ENCODE measurements at places on chromosomes 6 and 20.
A peak's percentile ranks its signal among the peaks of the same experiment; 100 is the strongest.

DNA sequence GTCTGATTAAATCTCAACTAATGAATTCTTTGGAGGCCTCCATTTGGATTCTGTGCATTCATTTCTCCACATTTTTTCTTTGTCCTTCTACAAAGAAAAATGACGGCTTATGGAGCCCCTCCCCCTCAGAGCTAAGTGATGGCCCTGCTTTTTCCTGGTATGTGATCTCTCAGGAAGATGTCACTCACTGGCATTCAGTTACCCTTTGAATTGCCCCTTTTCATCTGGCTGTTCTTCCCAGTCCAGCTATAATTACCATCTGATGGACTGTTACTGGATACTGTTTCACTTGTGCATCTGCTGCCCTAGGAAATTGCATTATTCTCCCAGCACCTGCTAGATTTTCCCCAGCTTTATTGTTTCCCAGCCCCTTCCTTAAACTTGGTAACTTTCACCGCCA lies 151.9 kb downstream of the CFAP61 start:
- no peak for DNase-seq

DNA sequence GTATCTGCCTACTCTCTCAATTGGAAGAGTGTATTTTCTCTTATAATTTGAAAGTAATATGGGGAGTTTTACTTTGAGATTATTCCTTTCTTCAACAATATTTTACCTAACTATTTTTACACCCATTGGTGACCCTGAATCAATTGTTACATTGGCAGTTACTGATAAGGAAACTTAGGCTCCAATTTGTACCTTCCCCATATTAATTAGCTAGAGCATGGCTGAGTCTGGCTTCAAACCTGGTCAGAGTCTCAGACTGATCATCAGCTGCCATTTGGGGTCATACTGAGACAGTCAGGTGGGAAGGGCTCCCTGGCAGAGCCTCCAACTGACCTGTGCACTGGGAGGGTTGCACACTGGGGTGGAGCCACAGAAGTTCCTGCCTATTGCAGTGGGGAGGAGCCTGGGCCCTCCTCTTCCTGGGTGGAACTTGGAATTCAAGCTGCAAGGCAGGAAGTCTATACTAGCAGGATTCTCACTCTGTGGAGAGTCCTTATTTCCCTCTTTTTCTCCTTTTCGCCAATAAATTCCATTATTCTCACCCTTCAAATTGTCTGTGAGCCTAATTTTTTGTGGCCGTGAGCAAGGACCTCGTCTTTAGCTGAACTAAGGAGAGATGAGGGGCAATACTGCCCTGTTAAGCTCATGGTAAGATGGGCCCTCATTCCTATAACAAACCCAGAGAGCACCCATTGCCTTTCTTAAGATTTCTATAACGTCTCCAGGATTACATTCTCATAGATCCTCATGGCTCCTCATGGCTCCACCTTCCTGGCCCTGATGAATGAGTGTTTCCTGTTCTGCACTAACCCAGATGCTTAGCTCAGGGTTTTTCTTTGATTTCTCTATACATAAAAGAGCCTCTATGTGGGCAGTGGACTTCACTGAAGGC lies 285.1 kb downstream of the ADGB start:
- no peak for DNase-seq

DNA sequence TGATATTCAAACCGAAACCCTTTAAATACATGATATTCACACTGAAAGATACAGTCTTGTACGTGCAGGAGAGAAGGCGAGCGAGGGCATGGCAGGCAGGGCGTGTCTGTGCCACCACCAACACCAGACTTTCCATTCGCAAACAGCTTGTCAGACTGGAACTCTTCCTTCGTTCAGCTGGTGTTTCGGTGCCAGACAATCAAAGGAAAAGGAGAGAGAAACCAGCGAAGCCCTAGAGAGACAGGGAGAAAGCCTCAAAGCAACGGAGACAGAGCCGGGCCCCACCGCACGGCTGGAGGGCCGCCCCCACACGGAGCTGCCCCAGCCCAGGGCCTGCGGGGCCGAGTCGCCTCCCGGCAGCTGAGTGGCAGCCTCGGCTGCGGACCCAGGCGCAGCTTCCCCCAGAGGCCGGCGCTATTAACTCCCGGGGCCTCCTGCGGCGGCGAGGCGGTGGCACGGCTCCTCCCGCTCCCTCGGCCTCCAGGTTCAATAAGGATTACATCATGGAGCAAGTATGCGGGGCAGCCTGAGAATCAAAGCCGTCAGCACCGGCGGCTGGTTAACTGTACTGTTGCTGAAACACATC lies 32.1 kb upstream of the NR2E1 start:
- DNase-seq: peak; percentile 85

- DNase-seq: peak; percentile 99
These were observed 302.7 kb upstream of the ZFP64 start for GRCh38 chr20:52494244-52494643.

DNA sequence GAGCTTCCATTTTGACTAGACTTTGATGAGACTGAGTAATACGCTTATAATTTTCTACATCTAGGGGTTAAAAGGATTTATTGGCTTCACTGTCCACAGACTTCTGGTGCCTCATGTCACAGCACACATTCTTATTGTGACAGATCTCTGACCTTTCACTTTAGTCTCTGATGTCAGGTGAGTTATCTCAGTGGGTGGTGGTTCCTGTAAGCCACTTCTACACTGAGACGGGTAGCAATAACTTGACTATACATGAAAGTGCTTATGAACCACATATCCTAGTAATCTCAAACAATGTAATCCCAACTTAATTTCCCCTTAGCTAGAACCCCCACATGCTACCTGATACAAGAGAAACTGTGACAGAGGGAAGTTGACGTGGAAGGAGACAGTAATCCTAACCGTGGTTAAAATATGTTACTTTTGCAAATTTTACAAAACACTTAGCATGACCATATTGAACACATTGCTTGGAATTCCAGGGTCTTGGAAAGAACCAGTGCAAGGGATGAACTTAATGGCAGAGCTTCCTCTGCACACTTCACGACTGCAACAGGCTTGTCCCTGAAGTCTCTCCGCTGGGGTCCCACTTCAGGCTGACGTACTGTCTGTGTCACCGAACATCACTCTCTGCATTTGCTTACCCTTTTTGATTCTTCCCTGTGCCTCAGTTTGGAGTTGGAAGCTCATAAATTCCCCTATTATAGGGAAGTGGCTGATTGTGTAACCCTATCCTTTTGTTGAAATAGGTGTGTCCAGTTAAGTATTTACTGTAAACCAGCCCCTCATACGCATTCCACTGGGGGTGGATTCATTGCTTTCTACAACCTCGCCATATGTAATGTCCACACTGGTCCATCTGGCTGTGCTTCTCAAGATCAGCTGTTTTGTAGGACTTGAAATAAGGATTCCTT lies 6.4 kb upstream of the TRIM40 start:
- no peak for DNase-seq

DNA sequence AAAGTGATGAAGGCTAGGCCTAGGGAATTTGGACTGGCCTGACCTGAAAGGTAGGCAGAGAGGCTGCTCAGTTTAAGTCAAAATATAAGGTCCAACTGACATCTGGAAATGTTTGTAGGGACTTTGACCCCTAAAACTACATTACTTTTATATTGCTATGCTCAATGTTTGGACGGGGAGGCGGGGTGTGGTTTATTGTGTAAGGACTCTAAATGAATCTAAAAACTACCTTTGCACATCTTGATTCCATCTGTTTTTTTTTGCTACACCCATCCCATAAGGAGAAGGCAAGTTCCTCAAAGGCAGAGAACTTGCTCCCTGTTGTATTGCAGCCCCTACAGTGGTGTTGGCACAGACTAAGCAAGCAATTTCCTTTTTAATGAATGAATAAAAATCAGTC lies 227.1 kb downstream of the HACE1 start:
- no peak for DNase-seq

GRCh38 chr6:124054034-124054433 lies 250.4 kb downstream of the NKAIN2 start:
- no peak for DNase-seq

DNA sequence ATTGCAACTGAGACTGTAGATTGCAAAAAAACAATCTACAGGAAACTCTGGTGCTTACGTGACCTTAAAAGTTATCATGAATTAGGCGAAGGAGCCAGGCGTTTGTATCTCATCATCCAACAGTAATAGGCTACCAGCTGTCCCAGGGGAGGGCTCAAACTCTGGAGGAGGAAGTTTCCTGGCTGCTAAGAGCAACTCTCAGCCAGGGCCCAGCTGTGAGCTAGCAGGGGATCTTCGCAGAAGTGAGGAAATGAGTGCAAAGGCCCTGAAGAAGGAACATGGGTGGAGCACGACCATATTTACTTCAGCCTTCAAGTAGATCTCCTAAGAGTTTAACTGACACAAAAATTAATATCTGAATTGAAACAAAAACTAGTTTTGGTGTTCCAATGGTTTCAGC lies 686.9 kb upstream of the MAP3K7 start:
- DNase-seq: no peak

GRCh38 chr6:68458447-68458846 lies 176.6 kb upstream of the ADGRB3 start:
- no peak for DNase-seq

GRCh38 chr6:98842342-98843180 lies 8.2 kb downstream of the POU3F2 start:
- no peak for DNase-seq

DNA sequence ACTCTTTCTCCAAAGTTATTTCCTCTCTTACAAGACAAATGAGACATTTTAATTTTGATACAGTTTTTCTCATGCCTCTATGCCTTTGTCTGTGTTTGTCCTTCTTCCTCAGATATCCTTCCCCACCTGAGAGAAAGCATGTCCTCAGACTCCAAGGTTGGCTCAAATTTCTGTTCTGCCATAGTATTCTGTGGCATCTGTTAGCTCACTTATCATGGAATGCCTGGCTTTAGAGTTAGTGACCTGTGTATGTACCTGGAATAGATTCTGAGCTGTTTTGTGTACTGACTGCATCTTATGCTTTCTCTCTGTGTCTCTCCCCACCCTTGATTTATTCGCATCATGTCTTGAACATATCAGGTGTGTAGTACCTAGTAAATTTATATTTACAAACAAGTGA lies 90.0 kb downstream of the CENPW start:
- DNase-seq: no peak

GRCh38 chr6:111925296-111925695 lies 52.0 kb upstream of the FYN start:
- peak; percentile 92 for DNase-seq

DNA sequence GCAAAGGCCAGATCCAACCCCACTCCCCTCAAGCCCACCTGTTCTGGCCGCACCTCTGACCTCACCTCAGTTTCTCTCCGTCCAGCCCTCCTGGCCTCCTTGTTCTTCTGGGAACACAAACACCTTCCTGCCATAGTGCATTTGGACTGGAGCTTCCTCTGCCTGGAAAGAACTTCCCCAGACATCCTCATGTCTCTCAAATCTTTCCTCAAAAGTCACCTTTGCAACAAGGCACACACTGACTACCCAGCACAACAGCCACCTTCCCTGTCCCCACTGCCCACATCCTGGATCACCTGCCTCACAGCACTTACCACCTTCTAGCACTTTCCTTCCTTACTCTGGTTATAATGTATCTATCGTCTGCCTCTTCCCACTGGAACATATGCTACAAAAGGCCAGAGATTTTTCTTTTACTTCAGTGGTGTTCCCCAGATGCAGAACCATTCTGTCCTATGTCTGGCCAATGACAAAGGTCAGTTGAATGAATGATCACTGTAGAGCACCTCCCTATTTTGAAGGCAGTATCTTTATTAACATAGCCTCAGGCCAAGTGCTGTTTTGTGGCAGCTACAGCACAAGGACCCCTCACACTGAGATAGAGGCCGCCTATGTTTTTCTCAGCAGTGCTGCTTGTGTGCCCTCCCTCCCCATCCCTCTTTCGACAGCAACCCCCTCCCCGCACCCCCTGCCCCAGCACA lies 4.1 kb downstream of the HLA-B start:
- no peak for DNase-seq

DNA sequence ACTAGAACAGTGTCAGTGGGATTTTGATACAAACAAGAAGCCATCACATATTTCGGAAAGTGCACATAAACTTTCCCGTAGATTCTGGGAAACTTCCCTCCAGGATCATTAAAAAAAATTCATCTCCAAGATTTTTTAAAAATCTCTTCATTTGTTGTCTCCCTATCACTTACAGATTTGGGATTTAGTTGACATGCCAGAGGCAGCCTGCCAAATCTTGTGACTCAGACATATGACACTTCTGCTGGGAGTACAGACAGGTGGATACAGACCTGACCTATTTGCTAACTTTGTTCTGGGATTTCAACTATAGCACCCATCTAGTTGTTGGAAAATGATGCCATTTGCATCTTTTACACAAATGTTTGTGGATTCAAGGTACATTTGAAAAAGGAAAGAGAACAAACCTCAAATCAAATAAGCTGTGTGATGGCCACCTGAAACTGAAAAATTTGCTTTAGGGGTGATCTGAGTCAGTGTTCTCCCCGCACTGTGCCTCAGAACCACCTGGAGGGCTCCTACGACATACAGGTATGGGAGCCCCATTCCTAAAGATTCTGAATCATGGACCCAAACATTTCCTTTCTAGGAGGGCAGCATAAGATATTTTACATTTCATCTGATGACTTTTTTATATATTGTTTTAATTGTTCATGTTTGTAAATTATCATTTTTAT lies 21.9 kb upstream of the CD2AP start:
- DNase-seq: no peak

GRCh38 chr6:71033171-71033570 lies 76.3 kb upstream of the B3GAT2 start:
- no peak for DNase-seq

DNA sequence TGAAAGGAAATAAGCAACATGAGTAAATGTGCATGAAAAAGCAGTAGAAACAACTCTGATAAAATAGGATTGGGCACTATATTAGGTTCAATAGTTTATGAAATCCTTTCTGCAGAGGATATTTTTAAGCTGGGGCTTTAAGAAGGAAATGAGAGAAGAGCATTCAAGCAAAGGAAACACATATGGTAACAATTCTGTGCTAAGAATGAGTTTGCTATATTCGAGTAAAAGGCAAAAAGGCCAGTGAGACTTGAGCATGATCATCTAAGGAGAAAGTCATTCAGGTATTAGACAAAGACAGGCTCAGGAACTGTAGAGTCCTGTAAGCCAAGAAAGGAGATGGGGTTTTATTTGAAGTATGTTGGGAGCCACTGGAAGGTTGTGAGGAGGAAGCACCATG lies 387.1 kb upstream of the FLRT3 start:
- DNase-seq: no peak

GRCh38 chr20:58238490-58238889 lies 10.0 kb upstream of the ANKRD60 start:
- DNase-seq: no peak

DNA sequence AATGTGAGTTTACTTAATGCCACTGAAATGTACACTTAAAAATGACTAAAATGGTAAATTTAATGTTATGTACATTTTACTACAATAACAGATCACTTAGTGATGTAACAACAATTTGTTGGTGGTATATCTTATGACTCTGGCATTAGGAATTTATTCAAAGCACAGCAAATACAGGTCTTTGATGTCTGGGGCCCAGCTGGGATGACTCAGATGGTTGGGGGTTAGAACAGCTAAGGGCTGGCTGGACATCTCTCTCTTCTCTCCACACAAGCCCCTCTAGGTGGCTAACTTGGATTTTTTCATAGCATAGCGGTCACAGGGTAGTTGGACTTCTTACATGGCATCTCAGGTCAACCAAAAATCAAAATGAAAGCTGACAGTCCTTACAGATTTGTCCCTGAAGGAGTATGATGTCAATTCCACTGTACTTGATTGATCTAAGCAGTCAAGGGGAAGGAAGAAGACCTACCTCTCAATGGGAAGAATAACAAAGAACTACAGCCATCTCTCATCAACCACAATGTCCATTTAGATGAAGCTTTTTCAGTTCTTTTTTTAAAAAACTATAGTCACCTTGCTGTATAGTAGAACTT lies 37.5 kb upstream of the LCA5 start:
- DNase-seq: peak; percentile 76

Measured in fibroblast of skin of back (primary cell).